Activated CD8-positive, alpha-beta memory T cell treated with anti-CD3 and anti-CD28 coated beads, Interleukin-2, amount 10 ng/mL, durations not matched to agents 7 days and 5 days (primary cell): ENCODE measurements at places on chromosomes 2 and 18. TPM values are rescaled to one million over a fixed set of nuclear protein-coding genes. Genes with fewer than 3 reads are reported as not detected.

Gene CABLES1
- total RNA-seq, result 2.1 TPM

Gene SYT4
- not detected for total RNA-seq

Gene FOXD4L1
- 0.23 TPM for total RNA-seq

Gene HS1BP3
- 12.8 TPM for total RNA-seq

Gene CD8B2
- total RNA-seq, result 7.0 TPM
